Suprapubic skin (tissue), 4 donors: ENCODE measurements at places on chromosomes 7 and 10. TPM values are rescaled to one million over a fixed set of nuclear protein-coding genes. Genes with fewer than 3 reads are reported as not detected.

ABLIM1 gene
- 156 TPM for total RNA-seq

SYT15 gene
- total RNA-seq, result 2.9 TPM

SORCS1 gene
- total RNA-seq, result 6.0 TPM

HOXA10 gene
- total RNA-seq, result 6.9 TPM

PRR15 gene
- not detected for total RNA-seq

EPO gene
- total RNA-seq, result not detected

COL28A1 gene
- 2.9 TPM for total RNA-seq
